ENCODE measurements at places on chromosomes 16 and 17.
A peak's percentile ranks its signal among the peaks of the same experiment; 100 is the strongest.

DNA sequence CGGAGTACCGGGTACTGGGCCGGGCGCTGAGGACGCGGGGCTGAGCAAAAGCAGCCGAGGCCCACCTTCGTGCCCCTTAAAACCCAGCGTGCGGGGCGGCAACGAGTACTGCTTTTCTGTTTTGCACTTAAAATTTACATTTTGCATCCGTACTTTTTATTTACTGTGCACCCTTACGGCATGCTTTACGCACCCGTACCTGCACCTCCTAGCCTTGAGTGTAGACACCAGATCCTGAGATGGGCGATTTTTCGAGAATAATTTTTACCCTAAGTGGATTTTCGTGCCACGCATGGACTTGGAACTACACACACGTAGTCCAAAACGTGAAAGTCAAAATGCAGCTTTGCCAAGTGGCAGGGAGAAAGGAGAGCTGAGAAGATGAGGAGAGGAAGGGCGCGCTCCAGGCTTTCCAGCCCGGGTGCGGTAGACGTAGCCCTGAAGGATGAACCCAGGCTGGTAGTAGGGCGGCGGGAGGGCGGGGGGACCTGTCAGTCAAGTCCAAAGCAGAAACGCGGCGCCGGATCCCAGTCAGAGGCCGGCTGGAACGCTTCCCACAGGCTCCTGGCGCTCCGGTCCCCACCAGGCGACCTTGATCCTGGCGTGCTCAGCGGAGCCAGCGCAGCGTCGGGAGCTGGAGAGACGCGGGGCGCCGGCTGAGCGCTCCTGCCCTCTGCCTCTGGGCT lies 1.2 kb upstream of the CBLN1 start:
- no peak overlapping the region for H3K27ac ChIP-seq
- peak overlapping the region; percentile 45 for H3K4me3 ChIP-seq
- peaks cover 6% of the 10 kb centered on the region for H3K4me1 ChIP-seq
- peaks cover 22% of the 10 kb centered on the region for H3K27me3 ChIP-seq
- DNase-seq = peak; percentile 79
- H3K36me3 ChIP-seq = no peaks in the 10 kb centered on the region

- H3K36me3 ChIP-seq = no peaks in the 10 kb centered on the region
- no peak overlapping the region for H3K4me3 ChIP-seq
- H3K4me1 ChIP-seq = peaks cover 17% of the 10 kb centered on the region
- H3K27me3 ChIP-seq = no peaks in the 10 kb centered on the region
- H3K27ac ChIP-seq = no peak overlapping the region
Measured at GRCh38 chr17:969811-970355, 9.7 kb downstream of the NXN start.

- H3K4me1 ChIP-seq = no peaks in the 10 kb centered on the region
- no peaks in the 10 kb centered on the region for H3K27me3 ChIP-seq
- H3K27ac ChIP-seq = no peak overlapping the region
- H3K36me3 ChIP-seq = no peaks in the 10 kb centered on the region
Measured at GRCh38 chr17:36001862-36002603, 680 bp upstream of the CCL15 start.

- DNase-seq = no peak
- H3K27ac ChIP-seq = no peak overlapping the region
- H3K4me3 ChIP-seq = no peak overlapping the region
- no peaks in the 10 kb centered on the region for H3K27me3 ChIP-seq
- no peaks in the 10 kb centered on the region for H3K36me3 ChIP-seq
Measured at GRCh38 chr17:32542186-32542585, 55.4 kb downstream of the CDK5R1 start.

GRCh38 chr17:2282297-2282873 lies 21.2 kb downstream of the SMG6 start:
- peaks cover 10% of the 10 kb centered on the region for H3K36me3 ChIP-seq
- H3K4me3 ChIP-seq = no peak overlapping the region
- no peak overlapping the region for H3K27ac ChIP-seq

DNA sequence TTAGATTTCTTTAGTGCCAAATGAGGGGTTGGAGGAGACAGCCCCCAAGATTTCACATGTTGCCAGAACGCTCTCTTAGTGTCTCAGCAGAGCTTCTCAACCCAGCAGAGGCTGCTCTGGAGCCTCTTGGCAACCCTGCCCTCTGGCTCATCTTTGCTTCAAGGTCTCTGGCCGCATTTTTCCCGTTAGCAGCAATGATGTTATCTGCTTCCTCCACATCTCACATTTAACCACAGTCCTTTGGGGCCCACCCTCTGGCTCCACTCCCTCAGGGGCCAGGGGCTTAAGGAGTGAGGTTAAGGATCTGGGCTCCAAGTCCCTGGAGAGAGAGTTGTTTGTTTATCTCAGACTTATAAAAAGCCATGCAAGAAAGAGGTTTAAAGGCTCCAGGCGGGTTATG lies 3.3 kb upstream of the XYLT1 start:
- DNase-seq = peak; percentile 74
- no peaks in the 10 kb centered on the region for H3K27me3 ChIP-seq

All from mesendoderm (in vitro differentiated cells).